Lung microvascular endothelial cell (primary cell): ENCODE measurements at places on chromosomes 13 and 19. TPM values are rescaled to one million over a fixed set of nuclear protein-coding genes. Genes with fewer than 3 reads are reported as not detected.

DNA sequence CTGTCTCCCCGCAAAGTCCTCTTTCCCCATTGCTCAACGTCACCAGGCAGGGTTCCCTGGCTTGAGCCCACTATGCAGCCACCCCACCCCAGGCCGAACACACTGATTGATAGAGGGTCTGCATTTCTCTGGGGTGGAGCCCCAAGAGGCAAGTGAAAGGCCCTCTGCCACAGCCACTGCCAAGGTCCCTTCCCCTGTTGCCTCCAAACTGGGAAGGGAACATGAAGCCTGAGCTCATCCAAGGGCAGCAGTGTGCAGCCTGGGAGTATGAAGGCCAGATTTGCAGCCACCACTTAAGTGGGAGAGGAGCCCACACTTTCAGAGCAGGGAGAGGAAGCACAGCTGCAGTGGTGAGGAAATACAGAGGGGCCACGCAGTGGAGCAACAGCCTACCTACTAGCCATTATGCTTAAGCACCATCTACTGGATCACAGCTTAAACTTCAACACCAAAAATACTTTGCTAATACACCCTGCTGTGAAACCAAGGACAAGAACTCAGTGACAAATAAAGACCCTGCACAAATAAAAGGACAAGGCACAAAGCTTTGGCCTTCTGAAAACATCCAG lies 48.6 kb downstream of the UBL3 start:
- no peak for DNase-seq

DNA sequence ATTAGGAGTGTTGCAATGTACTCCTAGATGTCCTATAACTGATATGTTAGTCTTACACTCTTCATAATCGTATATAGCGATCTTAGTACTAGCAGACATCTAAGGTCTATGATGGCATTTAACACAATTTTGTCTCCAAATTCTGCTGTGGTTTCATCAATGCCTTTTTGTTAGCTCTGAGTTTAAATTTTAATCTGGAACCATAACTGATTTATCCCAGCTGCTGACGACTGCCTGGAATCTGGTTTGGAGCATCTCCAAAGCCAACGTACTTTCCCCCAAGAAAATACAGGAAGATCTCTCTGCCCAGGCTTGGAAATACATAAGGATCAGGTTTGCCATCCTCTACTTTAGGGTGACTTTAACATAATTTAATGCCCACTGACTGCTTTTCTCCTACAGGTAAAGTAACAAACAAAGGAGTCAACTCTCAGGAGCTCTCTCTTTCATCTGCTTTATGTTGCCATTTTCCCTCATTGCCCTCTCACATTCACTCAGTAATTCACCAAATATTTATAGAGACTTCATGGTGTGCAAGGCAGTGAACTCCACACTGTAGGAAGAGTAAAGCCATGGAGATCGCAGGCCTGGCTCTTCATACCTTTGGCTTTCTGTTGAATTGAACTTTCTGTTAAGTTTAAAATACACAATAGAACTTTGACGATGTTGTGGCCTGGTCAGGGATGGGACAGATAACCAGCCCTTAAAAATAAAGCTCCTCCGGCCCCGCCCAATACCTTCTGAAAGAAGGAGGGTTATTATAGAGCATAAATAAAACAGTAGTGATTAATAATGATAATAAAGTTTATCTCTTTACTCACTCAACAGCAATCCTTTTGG lies 23.3 kb upstream of the SPART start:
- no peak for DNase-seq

- DNase-seq, result no peak
Measured at GRCh38 chr13:106183410-106184065, 351.9 kb downstream of the EFNB2 start.

DNA sequence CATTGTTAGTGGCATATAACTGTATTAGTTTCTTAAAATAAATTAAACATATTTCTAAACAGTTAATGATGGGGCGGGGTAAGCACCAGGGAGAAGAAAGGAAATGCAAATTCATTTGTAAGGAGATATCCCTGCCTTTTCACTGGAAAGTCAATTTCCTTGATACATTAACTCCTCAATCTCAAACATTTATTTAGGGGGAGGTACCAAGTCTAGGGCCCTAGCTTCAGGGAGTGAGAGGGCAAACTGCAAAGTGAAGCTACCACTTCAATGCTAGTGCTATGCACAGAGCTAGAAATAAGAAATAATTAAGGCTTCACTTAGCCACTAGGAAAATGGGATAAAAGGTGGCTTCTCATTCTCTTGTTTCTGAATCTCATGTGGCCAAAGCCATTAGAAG lies 115.3 kb upstream of the FNDC3A start:
- DNase-seq, result no peak

DNA sequence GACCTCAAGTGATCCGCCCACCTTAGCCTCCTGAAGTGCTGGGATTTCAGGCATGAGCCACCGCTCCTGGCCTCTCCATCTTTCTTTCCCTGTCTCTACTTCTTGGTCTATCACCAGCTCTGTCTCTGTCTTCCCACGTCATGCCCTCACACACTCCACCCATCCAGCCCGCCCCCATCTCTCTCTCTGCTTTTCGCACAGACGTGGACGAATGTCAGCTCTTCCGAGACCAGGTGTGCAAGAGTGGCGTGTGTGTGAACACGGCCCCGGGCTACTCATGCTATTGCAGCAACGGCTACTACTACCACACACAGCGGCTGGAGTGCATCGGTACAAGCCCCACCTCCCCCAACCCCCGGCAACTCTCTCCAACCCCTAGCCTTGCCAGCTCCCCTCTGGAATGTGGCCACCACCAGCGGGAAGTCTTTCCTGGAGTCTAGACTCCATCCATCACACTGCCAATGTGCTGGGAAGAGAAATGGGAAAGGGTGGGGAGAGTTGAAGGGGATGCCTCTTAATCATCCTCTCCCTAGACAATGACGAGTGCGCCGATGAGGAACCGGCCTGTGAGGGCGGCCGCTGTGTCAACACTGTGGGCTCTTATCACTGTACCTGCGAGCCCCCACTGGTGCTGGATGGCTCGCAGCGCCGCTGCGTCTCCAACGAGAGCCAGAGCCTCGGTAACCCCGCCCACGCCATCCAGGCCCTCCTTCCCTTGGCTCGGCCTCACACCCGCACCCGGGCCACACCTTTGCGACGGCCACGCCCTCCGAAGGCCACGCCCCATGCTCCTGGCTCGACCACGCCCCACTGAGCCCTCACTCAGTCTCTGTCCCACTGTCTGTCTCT lies 22.5 kb downstream of the LTBP4 start:
- DNase-seq, result peak; percentile 43

- DNase-seq, result peak; percentile 79
Measured at GRCh38 chr19:49889687-49890348, 6.9 kb downstream of the IL4I1 start.

DNA sequence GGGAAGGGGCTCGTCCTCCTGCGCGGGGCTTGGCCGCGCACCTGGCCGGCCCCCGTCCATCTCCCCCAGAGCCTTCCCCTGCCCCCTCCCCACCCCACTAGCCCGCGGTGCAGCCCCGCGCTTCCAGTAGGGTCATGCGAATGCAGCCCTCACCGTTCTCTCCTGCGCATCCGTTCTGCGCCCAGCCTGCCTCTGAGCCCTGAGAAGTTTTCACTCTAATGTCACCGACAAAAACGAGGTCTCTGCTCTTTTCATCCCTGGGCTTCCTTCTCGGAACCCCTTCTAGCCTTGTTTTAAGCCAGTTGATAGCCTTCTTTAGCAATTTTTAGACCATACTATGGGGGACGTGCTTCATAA lies 97.4 kb downstream of the ATP8A2 start:
- DNase-seq, result no peak

- DNase-seq, result no peak
Measured at GRCh38 chr13:30375265-30375835, 46.9 kb upstream of the UBE2L5 start.

DNA sequence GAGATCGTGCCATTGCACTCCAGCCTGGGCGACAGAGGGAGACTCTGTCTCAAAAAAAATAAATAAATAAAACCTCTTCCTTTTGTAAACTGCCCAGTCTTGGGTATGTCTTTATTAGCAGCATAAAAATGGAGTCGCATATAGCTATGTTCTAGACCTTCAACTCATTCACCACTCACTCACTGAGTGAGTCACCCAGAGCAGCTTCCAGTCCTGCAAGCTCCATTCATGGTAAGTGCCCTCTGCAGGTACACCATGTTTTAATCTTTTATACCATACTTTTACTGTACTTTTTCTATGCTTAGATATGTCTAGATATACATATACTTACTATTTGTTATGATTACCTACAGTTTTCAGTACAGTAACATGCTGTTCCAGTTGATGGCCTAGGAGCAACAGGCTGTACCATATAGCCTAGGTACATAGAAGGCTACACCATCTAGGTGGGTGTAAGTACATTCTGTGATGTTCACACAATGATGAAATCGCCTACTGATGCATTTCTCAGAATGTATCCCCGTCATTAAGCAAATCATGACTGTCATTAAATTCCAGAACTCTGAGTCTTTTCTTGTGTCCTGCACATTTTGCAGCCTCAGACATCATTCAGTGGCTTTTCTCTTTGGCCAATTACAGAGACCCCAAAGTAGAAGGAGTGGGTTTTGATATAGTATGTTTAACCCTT lies 13.7 kb upstream of the FARP1 start:
- no peak for DNase-seq

DNA sequence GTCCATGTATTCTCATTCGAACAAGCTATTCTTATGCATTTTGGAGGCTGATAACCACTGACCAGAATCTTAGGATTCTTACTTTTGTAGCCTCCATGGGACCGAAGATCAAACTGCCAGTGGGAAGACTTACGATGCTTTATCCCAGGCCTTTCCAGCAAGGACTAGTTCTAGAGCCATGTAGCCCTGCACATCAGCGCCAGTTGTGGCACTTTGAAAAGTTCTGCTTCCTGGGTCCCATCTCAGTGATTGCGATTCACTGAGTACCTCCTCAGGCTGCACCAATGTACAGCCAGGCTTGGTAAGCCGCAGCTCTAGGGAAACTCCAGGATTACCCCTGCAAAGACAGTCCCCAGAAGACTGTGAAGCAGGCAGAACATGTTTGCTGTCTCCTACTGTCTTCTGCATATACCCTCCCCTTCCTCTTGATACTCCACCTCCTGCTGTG lies 18.9 kb upstream of the ENOX1 start:
- no peak for DNase-seq

DNA sequence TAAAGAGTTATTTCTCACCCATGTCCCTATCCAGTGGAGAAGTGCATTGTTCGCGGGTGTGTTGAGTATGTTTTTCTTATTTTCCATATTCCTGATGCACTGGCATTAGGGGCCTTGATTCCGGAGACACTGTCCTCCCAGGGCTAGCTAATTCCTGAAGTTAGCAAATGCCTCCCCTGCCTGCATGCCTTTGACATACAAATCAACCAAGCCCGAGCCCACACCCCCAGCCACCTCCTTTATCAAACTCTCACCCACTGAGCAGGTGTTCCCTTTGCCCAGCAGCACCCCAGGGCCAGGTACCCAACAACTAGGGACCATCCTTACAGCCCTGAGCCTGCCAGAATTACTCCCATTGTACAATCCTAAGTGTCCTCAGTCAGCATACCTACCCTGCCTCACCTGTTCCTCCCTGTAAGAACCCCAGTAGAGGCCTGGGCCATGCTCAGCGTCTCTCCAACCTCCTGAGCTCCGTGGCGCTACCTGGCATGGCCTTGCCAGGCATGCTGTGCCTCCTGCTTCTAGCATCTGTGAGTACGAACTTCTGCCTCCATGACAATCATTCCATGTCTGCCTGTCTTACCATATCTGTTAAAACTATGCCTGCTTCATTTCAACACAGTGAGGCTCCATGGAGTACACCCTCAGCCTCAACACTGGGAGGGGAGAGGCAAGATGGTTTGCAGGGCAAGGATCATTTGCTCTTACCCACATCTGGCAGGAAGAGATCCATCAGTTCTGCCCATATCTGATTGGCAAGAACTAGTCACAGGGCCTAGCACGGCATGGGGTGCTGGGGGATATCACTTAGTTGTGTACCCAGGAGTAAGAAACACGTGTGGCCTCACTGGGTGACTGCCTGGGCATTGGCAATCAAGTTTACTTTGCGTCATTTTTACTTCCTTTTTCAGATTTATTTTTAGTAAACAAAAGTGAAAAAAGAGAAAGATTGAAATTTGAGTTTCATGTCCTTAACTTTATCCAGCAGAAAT lies 203.9 kb downstream of the SHISA2 start:
- DNase-seq, result no peak

- no peak for DNase-seq
Measured at GRCh38 chr13:45015300-45015699, 26.0 kb downstream of the GPALPP1 start.

DNA sequence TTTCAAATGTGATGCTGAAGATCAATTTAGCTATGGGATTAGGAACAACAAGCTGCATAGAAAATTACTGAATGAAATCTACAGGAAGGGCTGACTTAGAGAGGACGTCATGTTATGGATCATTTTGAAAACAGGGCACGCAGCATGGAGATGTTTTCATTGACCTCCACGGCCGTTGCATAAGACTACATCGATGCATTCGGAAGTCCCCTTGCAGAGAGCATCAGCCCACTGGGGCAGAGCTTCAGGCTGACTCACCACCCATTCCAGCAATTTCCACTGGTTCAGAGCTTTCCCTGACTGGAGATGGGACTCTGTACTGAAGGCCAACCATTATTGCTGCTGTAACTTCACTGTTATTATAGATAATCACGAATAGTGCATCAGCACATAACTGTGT lies 305.3 kb downstream of the IRS2 start:
- no peak for DNase-seq

- peak; percentile 33 for DNase-seq
Measured at GRCh38 chr19:18194554-18195238, 1.7 kb downstream of the MPV17L2 start.

DNA sequence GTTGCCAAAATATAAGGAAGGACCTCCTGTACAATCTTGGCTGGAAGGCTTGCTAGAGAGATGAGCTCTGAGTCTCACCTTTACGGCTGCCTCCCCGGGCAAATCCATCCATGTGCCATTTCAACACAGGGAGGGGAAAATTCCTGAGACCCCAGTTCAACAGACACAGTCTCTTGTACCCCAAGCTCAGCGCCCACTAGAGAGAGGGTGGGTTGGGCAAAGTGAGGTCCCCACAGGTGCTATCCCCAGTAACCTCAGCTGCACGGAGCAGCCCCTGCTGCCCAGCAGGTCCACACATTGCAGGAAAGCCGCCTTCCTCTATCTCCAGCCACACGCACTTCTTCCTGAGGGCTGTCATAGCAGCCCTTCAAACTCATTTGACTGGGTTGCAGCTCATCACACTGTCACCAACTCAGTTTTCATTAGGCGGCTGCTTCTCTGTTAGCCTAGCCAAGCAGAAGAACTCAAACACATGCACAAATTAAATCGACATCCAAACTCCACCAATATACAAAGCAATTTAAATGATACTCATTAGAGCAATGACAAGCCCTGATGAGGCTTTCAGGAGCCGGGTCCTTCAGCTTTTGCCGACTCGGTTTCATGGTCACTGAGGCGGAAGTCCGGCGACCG lies 80.4 kb downstream of the TSHZ3 start:
- no peak for DNase-seq

CBARP gene
- total RNA-seq, result 0.65 and 1.2 TPM in 2 replicates

LYPD3 gene
- total RNA-seq, result 0.22 and 0.79 TPM in 2 replicates

CEACAM3 gene
- total RNA-seq, result not detected in 2 replicates

FBXO27 gene
- 0.44 and 0.79 TPM in 2 replicates for total RNA-seq

ZNF548 gene
- 8.1 and 11.3 TPM in 2 replicates for total RNA-seq

GADD45B gene
- 49.5 and 175 TPM in 2 replicates for total RNA-seq

GNA15 gene
- total RNA-seq, result under 0.01 TPM in 1 of 2 replicates, not detected in the other

DIAPH3 gene
- total RNA-seq, result 3.0 and 5.2 TPM in 2 replicates

SERTAD3 gene
- total RNA-seq, result 18.3 and 27.2 TPM in 2 replicates

SLC25A41 gene
- not detected in 2 replicates for total RNA-seq
